Naive thymus-derived CD8-positive, alpha-beta T cell (primary cell): ENCODE measurements at places on chromosomes 13 and 19.

DNA sequence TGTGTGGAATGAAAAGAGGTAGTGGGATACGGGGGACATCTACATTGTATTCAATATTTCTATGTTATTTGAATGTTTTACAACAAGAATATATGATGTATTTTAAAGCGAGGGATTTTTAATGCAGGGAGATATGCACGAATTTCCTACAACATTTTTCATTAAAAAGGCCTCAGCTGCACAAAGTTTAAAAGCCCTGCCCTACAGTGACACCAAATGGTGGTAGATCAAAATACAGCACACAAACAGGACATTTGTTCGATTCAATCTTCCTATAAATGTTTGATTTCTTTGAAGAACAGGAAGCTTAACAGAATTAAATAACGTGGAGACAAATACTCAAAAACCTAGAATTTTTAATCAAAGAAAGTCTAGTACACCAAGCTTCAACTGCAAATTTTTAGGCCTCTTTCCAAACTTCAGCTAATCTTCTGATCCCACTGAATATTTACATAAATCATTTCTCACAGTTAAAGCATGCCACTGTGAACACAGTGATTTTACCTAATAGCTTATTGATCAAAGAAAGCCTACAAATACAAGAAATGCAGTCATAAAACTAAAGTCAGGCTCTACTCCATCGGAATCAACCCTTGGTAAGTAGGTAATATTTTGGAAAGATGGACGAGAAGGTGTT is 257.2 kb downstream of the DIAPH3 start:
- DNase-seq = no peak

DNA sequence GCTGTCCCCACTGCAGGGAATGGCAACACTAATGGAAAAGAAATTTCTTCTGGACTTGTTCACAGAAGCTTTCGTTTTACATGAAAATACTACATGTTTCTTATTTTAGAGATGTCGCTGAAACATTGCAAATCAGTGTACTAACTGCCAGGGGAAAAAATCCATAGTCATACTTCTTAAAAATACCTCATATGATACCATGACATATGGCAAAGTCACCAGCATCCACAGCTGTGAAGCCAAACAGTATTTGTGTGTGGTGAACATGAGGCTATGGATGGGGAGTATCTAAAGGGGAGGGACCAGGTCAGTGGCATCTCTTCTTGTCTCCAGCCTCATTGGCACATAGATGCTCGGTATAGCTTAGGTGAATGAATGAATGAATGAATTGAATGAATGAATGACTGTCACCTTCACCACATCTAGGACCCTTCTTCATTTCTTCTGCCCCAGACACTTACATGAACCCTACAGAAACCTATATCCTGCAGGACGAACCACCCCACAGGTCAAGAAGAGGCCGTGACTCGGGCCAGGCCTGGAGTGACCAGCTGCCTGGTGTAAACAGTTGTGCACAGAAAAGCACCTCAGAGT is 14.6 kb upstream of the CD33 start:
- no peak for DNase-seq

DNA sequence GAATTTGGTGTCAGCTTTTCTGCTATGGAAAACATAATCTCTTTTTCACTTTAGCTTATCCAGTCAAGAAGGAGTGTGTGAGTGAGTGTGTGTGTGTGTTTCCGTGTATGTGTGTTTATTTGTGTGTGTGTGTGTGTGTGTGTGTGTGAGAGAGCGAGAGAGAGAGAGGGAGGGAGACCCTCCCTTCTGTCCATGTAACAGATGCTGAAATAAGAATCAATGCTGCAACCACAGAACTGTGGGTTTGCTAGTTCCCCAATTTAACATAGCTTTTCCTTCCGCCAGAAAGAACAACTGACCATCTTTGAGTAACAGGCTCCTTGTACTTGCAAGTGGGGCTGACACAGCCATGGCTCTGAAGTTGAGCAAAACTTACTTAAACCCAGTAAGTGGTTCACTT is 5.2 kb downstream of the LCP1 start:
- DNase-seq = no peak

GRCh38 chr19:45037393-45038169 is 1.3 kb upstream of the CLASRP start:
- DNase-seq = no peak

GRCh38 chr13:23743278-23744076 is 145.7 kb downstream of the MIPEP start:
- no peak for DNase-seq
